ENCODE measurements at places on chromosomes 1 and 21.

GRCh38 chr1:222314839-222315238, 233.1 kb downstream of the HHIPL2 start:
- DNase-seq: no peak

DNA sequence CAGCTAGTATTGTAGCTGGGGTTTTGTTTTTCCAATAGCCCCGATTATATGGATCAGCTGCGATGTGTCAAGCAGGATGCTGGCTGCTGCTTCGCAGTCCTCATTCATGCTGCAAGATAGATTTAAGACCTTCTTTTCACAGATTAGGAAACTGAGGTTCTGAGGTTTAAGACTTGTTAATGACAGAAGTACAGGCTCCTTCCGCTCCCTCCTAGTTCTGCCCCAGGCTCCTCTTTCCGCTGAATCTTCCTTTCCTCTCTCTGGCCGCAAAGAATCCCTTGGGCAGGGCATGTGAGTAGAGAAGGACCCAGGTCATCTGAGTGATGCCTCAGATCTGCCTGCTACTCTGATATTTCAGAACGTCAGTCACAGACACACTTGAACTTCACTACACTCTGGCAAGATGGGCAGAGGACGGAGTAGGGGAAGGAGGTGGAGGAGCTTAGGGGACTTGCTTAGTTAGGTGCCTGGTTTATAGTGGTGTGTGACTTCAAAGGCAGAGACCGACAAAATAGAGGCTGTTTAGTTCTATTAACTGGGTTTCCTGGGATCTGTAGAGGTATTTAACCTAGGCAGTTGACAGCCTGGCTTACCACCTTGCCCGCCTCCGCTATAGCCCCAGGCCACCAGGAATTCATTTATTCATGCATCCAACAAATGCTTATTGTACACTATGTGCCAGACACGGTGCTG, 4.2 kb downstream of the IGSF21 start:
- no peak for DNase-seq

DNA sequence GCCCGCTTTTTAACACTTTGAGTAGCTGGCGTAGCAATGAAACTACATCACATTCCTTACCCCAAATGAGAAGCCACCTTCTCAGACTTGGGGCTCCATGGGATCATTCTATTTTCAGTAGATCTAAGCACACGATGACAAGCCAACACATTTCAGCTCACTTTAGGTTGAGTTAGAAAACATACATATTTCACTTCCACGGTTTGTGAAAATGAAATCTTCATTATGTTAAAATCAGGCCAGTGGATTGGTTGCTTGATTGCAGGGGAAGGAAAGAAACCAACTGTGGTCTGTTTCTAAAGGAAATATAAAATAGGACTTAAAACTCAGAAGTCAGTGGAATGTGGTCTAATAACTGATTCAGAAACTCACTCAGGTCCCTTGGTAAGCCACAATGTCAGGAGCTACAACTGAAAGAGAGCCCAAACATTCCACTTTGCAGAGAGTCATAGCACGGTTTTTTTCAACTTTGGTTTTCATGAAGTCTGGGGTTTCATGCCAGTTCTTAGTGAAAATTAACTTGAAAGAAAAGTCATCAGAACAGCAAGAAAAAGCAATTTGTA, 82.3 kb upstream of the TIAM1 start:
- no peak for DNase-seq

DNA sequence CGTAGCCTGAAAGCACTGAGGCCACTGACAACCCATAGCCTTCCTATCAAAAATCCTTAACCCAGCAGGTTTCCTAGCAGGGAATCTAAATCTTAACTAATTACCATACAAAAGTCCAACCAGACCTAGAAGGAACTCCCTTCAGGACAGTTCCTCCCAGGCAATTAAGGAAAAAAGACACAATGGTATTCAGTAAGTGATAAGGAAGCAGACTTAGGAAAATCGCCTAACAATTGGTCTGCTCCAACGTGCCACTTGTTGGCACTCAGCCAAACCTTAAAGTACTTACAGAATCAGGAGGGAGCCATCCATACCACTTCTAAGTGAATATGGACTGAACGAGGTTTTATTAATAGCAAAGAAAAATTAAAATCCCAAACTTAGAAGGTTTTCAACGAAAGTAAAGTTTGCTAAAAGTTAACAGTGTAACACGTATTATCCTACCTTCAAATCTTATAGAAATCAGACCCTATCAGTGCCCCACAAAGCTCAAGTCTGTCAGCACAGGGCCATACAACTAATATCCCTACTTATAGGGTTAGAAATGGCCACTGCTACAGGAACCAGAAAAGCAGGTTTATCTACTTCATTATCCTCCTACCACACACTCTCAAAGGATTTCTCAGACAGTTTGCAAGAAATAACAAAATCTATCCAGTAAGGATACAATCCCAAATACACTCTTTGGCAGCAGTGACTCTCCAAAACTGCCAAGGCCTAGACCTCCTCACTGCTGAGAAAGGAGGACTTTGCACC, 29.0 kb downstream of the SPATA6 start:
- DNase-seq: no peak

DNA sequence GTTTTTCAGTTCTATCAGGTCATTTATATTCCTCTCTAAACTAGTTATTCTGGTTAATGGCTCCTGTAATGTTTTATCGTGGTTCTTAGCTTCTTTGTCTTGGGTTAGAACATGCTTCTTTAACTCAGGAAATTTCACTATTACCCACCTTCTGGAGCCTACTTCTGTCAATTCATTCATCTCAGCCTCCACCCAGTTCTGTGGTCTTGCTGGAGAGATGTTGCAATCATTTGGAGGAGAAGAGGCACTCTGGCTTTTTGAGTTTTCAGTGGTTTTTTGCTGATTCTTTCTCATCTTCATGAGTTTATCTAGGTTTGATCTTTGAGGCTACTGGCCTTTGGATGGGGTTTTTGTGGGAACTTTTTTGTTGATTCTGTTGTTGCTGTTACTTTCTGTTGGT, 213.0 kb downstream of the BRINP2 start:
- DNase-seq: no peak

GRCh38 chr1:178490136-178490535, 6.6 kb downstream of the CLEC20A start:
- DNase-seq: no peak

- no peak for DNase-seq
Measured at GRCh38 chr1:63320022-63320721, 2.2 kb upstream of the FOXD3 start.

DNA sequence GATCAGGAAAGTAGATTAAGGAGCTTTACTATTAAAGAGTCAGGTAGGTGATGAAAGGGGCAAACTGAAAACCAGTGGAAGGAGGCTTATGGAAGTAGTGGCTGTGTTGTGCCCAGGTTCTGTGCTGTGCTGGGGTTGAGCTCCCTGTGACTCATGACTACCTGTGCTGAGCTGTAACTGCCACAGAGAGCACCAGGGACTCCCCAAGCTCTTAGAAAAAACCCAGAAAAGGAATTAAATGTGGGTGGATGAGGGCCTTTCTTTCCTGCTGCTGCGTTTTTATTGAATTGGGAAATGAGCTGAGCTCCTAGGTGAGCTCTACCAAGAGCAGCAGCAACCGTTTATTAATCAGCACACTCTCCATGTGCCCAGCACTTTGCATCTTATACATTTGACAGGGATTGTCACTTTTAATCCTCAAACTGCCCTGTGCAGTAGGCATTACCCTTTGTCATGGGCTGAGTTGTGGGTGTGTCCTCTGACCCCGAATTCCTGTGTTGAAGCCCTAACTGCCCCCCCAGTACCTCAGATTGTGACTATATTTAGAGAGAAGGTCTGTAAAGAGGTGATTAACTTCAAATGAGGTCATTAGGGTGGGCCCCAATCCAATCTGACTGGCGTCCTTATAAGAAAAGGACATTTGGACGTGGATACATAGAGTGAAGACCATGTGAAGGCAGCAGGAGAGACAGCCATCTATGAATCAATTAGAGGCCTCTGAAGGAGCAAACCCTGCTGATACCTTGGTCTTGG, 65.4 kb downstream of the AK4 start:
- no peak for DNase-seq

DNA sequence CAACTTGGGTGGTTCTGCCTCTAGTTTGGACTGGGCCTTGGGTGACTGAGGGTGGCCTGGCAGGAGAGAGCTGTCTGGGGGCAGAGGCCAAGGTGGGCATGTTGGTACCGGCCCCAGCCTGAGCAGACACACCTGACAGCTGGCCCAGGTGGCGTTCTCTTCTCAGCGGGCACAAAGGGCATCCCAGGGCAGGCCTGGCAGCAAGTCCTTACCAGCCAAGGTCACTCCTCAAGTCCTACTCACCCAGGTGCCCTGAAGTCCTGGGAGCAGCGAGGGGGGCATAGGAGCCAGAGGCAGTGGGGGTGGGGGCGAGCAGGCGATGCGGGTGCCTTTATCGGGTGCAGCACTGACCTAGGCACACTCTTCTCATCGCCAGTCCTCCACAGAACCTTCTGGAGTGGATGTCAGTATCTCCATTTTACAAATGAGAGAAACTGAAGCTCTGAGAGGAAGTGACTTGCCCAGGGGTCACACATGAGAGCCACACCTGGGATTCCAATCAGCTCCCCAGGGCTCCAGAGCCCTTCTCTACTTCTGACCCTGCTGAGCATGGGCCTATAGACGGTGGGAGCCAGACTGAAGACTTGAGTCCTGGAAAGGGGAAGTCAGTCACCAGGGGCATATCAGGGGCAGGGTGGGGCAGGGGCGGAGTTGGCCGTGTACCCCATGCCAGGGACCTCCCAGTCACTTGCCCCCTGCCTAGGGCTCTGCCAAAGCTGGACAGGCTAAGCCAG, 587 bp upstream of the SLC25A34 start:
- DNase-seq: no peak

GRCh38 chr21:45598109-45598508, 45.4 kb upstream of the PCBP3 start:
- DNase-seq: no peak

DNA sequence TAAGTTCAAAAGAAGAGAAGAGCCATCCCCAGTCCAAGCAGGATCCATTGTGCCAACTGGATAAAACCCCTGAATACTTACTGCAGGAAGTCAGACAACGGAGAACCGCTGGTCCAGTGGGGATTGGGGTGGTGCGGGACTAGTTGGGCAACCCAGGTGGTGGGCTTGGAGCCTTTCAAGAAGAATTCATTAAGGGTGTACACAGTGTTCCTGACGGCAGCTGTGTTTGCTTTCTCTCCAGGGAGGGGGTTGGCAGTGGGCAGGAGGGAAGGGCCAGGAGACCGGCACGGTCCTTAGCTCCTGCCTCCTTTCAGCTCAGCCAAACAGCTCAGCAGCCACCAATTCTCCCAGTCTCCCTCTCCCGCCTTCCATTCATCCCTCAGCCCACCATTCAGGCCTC, 7.1 kb upstream of the CDK18 start:
- no peak for DNase-seq

- DNase-seq: no peak
Measured at GRCh38 chr1:39955547-39956539, 898 bp downstream of the MFSD2A start.

DNA sequence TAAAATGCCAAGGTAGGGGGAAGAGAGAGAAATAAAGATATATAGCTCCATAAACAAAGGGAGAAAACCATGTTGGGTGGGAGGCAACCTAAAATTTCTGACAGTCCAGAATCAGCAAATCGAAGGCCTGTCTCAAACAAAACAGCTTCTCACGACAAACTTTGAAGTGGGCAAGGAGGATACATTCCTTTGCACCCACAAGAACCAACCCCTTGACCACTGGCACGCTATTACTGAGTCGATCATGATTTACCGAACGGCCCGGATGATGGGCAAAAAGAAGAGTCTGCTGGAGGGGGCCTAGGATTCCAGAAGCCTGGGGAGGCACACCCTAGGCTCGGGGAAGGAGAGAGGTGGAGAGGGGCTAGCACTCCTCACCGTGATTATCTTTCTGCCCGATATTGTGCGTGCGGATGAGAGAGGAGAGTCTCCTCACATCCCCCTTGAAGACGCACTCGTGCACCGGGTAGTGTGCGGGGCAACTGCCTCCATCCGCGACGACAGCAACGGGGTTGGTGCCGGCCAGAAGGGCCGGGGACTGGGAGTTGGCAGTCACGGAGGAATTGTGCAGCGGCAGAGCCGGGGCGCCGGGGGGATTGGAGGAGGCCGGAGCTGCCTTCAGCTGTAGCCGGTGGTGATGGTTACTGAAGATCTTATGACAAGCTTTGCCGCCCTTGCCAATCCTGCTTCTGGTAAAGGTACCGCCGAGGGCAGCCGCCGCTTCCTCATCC, 756 bp downstream of the ANKRD13C start:
- DNase-seq: no peak

DNA sequence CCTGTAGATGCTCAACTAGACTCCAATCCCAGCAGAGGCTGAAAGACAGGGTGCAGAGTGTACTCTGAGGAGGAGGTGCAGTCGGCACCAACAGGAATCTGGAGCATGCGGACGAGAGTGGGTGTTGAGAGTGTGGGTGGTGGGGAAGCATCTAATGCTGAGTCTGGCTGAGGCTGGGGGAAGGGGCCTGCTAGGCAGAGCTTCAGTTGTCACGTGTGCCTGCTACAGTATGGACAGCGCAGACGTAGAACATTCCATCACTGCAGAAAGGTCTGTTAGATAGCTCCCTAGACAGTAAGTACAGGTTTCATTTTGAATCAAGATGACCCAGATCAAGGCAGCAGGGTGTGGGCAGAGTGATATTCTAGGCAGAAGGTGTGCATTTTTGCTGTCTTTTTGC, 23.1 kb downstream of the SNAP47 start:
- no peak for DNase-seq

DNA sequence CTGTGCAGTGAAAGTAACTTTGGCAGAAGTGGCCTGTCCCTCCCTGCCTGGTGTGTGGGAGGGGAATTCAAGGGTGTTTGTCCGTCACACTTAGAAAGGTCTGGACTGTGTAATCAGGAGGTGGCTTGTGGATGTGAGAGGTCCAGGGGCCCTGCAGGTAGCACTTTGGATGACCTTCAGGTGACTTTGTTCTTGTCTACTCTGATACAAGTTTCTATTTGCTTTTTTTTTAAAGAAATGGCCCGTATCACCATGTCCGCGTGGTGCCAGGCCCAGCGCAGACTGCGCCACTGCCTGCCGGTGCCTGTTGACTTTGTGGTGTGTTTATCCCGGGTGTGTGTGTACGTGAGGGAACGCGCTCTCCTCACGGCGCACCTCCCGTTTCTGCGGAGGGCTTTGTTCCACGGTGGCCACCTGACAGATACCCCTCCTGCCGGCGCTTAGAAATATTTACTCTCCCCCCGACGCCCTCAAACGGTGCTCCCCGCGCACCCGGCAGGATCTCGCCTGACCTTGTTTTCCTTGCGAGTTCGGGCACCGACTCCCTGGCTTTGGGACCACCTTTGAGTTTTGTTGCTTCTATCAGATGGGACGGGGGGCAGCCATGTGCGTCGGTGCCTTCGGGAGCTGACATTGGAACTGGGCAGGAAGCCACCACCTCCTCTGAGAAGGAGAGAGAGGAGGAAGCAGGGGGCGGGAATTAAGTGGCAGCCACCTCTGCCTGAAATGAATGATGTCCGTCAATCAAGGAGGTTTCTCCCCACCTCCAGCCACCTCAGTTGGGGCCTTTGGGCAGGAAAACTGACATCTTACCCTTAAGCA, 119.4 kb downstream of the PRDM16 start:
- no peak for DNase-seq

GRCh38 chr1:195958131-195958530, 650.1 kb downstream of the KCNT2 start:
- no peak for DNase-seq

- no peak for DNase-seq
Measured at GRCh38 chr1:155932081-155932480, 2.1 kb downstream of the KHDC4 start.
